ENCODE measurements at places on chromosomes 11 and 22. TPM values are rescaled to one million over a fixed set of nuclear protein-coding genes. Genes with fewer than 3 reads are reported as not detected.

Gene OR56A3
- not detected for total RNA-seq

DNA sequence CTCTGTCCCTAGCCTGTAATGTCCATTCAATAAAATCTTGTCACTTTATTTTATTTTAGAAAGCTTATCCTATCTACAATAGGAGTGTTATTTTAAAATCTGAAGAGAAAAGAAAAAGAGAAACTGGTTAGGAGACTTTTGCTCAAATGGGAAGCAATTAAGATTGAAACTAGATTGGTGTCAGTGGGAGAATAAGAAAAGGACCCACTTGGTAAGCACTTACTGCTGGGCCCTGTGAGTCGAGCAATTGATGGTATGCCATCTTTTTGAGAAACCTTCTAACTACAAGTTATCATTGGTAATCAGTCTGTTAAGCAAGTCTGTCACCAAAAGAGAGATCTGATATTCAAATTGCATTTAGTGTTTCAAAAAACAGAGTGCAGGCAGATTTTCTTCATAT, 258.4 kb downstream of the GRM5 start:
- DNase-seq, result no peak

Gene VPREB1
- not detected for total RNA-seq

DNA sequence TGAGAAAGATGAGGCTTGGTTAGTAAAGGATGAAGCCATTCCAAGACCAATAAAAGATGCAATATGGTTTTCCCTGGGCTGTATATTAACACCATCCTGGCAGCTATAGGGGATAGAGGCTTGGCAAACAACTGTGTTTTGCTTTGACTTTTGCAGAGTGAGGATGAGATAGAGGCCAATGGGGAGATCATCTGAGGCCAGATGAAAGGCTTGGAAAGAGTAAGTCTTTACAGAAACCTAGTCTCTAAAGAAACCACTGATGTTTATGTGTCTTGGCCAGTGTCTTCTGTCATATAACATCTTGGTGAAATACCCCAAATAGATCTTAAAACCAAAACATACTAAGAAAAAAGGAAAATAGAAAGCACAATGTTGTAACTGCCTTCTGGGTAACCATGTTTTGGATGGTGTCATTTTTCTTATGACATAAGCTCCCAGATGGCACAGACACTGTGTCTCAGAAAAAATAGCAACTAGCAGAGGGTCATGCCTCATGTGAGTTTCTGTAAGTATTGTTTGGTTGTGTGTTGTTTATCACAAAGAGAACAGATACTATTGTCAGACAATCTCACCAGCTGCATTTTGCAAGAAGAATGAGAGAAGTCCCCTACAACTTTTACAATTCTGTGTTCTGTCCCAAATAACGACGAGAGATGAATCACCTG, 305.4 kb downstream of the ST3GAL4 start:
- DNase-seq, result no peak

- no peak for DNase-seq
These were observed 78.8 kb downstream of the TNRC6B start for GRCh38 chr22:40256516-40256915.

- no peak for DNase-seq
These were observed 5.3 kb downstream of the RIN1 start for GRCh38 chr11:66330931-66331330.

Gene TEX12
- not detected for total RNA-seq

DNA sequence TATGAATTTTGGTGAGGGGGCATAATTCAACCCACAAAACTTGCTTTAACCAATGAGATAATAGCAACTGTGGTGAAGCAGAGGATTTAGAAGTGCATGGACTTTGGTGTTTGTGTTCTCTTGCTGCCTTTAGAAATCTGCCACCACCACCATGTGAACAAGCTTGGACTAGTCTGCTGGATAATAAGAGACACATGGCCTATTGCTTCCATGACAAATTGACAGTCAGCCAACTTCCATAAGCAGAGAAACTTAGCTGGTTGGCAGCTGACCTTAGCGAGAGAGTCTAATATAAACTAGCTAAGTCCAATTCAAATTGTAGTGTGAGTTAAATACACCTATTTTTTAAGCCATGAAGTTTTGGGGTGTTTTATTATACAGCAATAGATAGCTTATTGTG, 482.1 kb upstream of the ANO5 start:
- no peak for DNase-seq

Gene SOX6
- total RNA-seq, result 8.7 TPM

Gene UBASH3B
- 8.9 TPM for total RNA-seq

GRCh38 chr11:61110255-61111049, 8.2 kb downstream of the CD5 start:
- no peak for DNase-seq

- no peak for DNase-seq
These were observed 2.2 kb upstream of the VWCE start for GRCh38 chr11:61297341-61297740.

GRCh38 chr11:126628450-126628789, 272.9 kb downstream of the ST3GAL4 start:
- no peak for DNase-seq

DNA sequence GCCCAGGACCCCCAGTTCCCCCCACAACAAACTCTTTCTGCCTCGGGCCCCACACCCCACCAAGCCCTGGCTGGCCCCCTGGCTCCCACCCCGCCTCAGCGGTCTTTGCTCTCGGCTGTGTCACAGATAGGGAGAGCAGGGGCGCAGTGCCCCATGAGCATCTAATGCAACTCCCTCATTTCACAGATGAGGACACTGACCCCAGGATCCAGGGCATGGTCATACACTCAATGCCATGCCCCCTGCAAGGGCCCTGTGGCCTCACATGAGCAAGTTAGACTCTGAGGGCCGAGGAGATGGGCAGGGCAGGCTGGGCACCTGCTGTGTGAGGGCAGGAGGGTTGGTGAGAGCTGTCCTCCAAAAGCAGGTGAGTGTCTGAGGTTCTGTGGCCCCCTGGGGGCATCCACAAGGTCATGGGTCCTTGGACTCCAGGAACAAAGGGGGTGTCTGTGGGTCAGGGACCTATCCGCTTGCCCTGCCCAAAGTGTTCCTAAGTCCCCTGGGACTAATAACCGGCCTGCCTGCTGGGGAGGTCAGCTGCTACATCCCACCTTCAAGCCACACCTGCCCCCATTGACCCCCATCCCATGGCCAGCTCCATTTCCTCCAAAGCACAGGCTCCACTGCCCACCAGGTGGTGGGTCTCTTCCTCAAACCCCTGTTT, 2.5 kb downstream of the MIF start:
- no peak for DNase-seq

Gene TP53AIP1
- 0.24 TPM for total RNA-seq

Data from type B pancreatic cell (in vitro differentiated cells).